Heart left ventricle (tissue), 16 donors: ENCODE measurements at places on chromosomes 4 and X. TPM values are rescaled to one million over a fixed set of nuclear protein-coding genes. Genes with fewer than 3 reads are reported as not detected.

The GPR78 gene
- not detected for polyA plus RNA-seq

The WDR45 gene
- 89.9 TPM for polyA plus RNA-seq

The ARHGAP36 gene
- not detected for polyA plus RNA-seq

The HS3ST1 gene
- 1.5 TPM for polyA plus RNA-seq

The MAGEA12 gene
- polyA plus RNA-seq = not detected

The CT47B1 gene
- not detected for polyA plus RNA-seq

The TLR6 gene
- 0.15 TPM for polyA plus RNA-seq

The S100P gene
- 0.19 TPM for polyA plus RNA-seq

The PDE6B gene
- polyA plus RNA-seq = 1.9 TPM

The F11 gene
- polyA plus RNA-seq = not detected

The CDX4 gene
- polyA plus RNA-seq = not detected

The TMEM271 gene
- polyA plus RNA-seq = not detected

The GAB1 gene
- 15.3 TPM for polyA plus RNA-seq

The CABS1 gene
- polyA plus RNA-seq = not detected

The TRIM2 gene
- 5.5 TPM for polyA plus RNA-seq

The ZXDA gene
- polyA plus RNA-seq = 1.4 TPM

The VCX3A gene
- polyA plus RNA-seq = not detected

The ZFP92 gene
- polyA plus RNA-seq = 0.47 TPM

The CEP44 gene
- polyA plus RNA-seq = 6.9 TPM

The TIGD2 gene
- 1.7 TPM for polyA plus RNA-seq

The SPATA4 gene
- 0.27 TPM for polyA plus RNA-seq

The GC gene
- 0.11 TPM for polyA plus RNA-seq

The PNMA3 gene
- 3.2 TPM for polyA plus RNA-seq

The TLR2 gene
- polyA plus RNA-seq = 3.2 TPM

The CENPE gene
- polyA plus RNA-seq = 0.17 TPM

The POU3F4 gene
- polyA plus RNA-seq = not detected

The PFKFB1 gene
- polyA plus RNA-seq = 0.11 TPM

The CORIN gene
- 35.8 TPM for polyA plus RNA-seq

The CT47A1 gene
- polyA plus RNA-seq = not detected

The ASB12 gene
- 3.7 TPM for polyA plus RNA-seq

The TMPRSS11D gene
- polyA plus RNA-seq = not detected

The CSAG3 gene
- polyA plus RNA-seq = not detected

The PNMA6F gene
- polyA plus RNA-seq = not detected

The FGF2 gene
- polyA plus RNA-seq = 2.2 TPM

The MECP2 gene
- polyA plus RNA-seq = 22.7 TPM

The KIAA1210 gene
- polyA plus RNA-seq = not detected

The HUWE1 gene
- polyA plus RNA-seq = 104 TPM

The TMEM156 gene
- 0.06 TPM for polyA plus RNA-seq

The ATP7A gene
- 1.4 TPM for polyA plus RNA-seq

The ODAPH gene
- polyA plus RNA-seq = not detected

The BMPR1B gene
- polyA plus RNA-seq = 0.29 TPM

The PLP1 gene
- polyA plus RNA-seq = 1.5 TPM

The CLGN gene
- 41.6 TPM for polyA plus RNA-seq

The SPATA18 gene
- polyA plus RNA-seq = 0.23 TPM

The CCNA2 gene
- polyA plus RNA-seq = 0.42 TPM

The PCDH18 gene
- polyA plus RNA-seq = 1.4 TPM

The ARSD gene
- 8.6 TPM for polyA plus RNA-seq

The UGT2B10 gene
- not detected for polyA plus RNA-seq
